Spinal cord (tissue), 10 donors: ENCODE measurements at places on chromosomes 4 and X. TPM values are rescaled to one million over a fixed set of nuclear protein-coding genes. Genes with fewer than 3 reads are reported as not detected.

The PNMA5 gene
- 1.5 TPM for total RNA-seq

The PSMD10 gene
- total RNA-seq, result 82.4 TPM

The DDX60 gene
- 28.0 TPM for total RNA-seq

The HSFX4 gene
- total RNA-seq, result not detected

The SYTL5 gene
- total RNA-seq, result 11.9 TPM

The ADAMTS3 gene
- total RNA-seq, result 5.8 TPM

DNA sequence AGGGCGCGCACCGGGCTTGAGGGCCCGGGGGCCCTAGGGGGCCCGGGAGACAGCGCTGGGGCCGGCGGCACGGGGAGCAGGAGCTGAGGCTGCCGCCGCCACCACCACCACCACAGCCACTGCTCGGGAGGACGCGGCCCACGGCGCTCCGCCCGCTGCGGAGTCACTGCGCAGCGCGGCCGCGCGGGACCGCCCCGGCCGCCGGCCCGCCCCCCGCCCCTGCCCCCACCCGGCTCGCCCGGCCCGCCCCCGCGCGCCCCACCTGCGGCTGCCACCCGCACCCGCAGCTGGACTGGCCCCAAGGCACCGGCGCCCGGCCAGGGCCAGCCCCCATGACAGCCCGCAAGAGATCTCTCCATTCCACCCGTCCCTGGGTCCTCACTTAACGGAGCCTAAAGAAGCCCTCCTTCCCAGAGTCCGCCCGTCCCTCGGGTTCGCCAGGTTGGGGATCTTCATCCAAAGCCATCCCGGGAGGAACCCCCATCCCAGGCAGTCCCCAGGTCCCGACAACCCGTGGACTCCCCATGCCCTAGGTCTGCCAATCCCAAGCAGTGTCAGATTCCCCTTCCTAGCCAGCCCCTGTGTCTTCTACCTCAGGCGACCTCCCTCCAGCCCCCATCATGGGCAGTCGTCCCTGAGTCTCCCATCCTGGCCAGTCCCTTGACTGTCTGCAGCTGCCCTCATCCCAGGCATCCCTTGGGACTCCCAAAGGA is 40.0 kb upstream of the IQSEC2 start:
- H3K27me3 ChIP-seq, result peaks cover 79% of the 10 kb centered on the region
- H3K4me3 ChIP-seq, result no peak overlapping the region
- H3K4me1 ChIP-seq, result peaks cover 48% of the 10 kb centered on the region
- DNase-seq, result no peak
- no peak overlapping the region for H3K27ac ChIP-seq

DNA sequence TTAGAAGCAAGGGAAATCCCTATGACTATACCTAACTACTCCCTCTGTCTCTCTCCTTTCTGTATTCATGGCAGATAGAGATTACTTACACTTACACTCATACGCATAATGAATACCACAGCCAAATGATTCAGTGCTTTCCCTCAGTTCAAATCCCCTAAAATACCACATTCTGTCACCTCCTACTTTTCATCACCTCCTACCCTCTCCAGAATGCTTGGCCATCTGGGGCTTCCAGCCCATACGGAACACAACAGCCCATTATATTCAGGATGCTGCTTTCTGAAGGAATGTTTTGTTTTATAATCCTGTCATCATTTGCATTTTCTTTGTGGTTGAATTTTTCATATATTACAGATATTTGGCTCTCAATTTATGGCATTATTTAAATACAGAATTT is 361.6 kb downstream of the GRIA2 start:
- no peak overlapping the region for H3K4me3 ChIP-seq
- H3K27me3 ChIP-seq, result no peaks in the 10 kb centered on the region
- no peaks in the 10 kb centered on the region for H3K4me1 ChIP-seq
- H3K27ac ChIP-seq, result no peak overlapping the region

GRCh38 chrX:150405576-150405975 is 42.5 kb downstream of the MAMLD1 start:
- no peaks in the 10 kb centered on the region for H3K27me3 ChIP-seq
- no peak overlapping the region for H3K27ac ChIP-seq
- H3K4me1 ChIP-seq, result no peaks in the 10 kb centered on the region
- no peak for DNase-seq

DNA sequence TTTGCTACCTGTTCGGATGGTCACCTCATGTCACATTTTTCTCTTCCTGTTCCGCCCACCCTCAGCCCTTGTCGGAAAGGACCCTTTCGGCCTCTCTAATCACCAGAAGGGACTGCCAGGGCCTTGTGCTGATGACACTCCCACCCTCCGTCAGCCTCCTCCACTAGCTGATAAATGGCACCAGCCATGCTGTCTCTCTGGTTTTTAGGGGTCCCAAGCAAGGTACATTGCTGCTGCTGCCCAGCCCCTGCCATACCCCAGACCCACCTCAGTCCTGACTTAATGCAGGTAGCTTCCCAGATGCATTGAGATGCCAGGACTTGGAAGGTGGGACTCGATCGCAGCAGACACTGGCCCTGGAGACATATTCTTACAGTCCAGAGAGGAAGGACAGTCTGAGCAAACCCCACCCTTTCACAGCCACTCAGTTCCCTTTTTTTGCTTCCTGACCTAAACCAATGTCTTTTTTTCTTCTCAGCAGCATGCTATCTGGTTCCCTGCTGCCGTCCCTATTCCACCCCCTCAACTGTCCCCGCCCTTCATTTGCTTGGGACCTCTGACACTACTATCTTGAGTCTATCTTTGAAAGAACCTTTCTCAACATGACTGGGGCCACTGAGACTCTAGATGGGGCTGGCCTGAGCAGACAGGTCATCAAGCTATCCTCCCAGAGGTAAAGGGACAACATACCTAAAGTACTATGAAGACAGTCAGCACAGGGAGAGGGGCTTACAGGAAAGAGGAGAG is at the start of gene BTK:
Gene BTK (minus strand): TSS at position 397 of the 747 bp plus-strand sequence. CDS start 10,907 bp downstream, outside the sequence.
- no peak within 1 kb of the TSS for H3K27ac ChIP-seq
- H3K36me3 ChIP-seq, result no peaks in the 10 kb centered on the region
- no peak within 1 kb of the TSS for H3K4me3 ChIP-seq
- peaks cover 3% of the 10 kb centered on the region for H3K4me1 ChIP-seq

GRCh38 chr4:82652062-82652461 is 90.3 kb upstream of the TMEM150C start:
- H3K27me3 ChIP-seq, result no peaks in the 10 kb centered on the region
- peaks cover 9% of the 10 kb centered on the region for H3K36me3 ChIP-seq
- H3K4me3 ChIP-seq, result no peak overlapping the region
- H3K4me1 ChIP-seq, result no peaks in the 10 kb centered on the region

GRCh38 chr4:180900781-180901180 is 1342.4 kb upstream of the TENM3 start:
- no peak overlapping the region for H3K27ac ChIP-seq
- DNase-seq, result no peak
- H3K36me3 ChIP-seq, result no peaks in the 10 kb centered on the region
- H3K27me3 ChIP-seq, result no peaks in the 10 kb centered on the region
- H3K4me1 ChIP-seq, result no peaks in the 10 kb centered on the region

- peaks cover 4% of the 10 kb centered on the region for H3K36me3 ChIP-seq
- H3K4me3 ChIP-seq, result no peak overlapping the region
- H3K27ac ChIP-seq, result no peak overlapping the region
These were observed 213.5 kb downstream of the CBR4 start for GRCh38 chr4:168796362-168797106.

DNA sequence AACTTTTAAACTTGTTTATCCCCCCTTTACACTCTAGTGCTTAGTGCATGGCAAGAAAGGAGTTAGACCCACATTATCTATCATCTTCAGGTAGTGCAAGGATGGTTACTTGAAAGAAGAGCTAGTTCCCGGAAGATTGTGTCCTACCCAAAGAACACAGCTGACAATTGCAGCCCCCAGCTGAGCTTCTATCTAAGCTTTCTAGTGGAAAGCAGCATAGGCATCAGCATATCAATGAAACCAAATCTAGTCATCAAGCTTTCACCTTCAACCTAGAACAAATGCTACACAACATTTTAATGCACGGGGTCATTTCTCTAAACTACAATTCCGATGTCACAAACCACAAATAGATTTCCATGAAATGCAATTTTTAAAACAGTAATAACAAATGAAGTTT is 88.9 kb upstream of the TFDP3 start:
- H3K4me3 ChIP-seq, result no peak overlapping the region
- peak overlapping the region; percentile 34 for H3K27ac ChIP-seq
- peaks cover 21% of the 10 kb centered on the region for H3K27me3 ChIP-seq
- DNase-seq, result no peak
- peaks cover 10% of the 10 kb centered on the region for H3K4me1 ChIP-seq

- no peak for DNase-seq
- no peaks in the 10 kb centered on the region for H3K36me3 ChIP-seq
- no peaks in the 10 kb centered on the region for H3K4me1 ChIP-seq
- no peaks in the 10 kb centered on the region for H3K27me3 ChIP-seq
- H3K4me3 ChIP-seq, result no peak overlapping the region
These were observed 492.9 kb downstream of the PCDH18 start for GRCh38 chr4:137039370-137039769.

DNA sequence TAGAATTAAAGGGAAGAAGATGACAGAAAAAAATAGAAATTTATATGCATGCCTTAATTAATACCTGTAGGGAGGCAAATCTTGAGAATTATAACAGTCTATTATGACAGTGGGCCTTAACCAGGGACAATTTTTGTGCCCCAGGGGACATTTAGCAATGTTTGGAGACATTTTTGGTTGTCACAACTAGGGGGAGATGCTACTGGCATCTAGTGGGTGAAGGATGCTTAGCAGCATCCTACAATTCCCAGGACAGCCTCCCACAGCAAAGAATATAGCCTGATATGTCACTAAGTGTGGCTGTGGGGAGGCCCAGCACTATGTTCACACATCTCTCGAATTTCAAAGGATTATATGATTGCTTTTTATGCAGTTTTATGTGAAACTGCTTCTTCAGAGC is 10.5 kb downstream of the GPR82 start:
- H3K27me3 ChIP-seq, result peaks cover 8% of the 10 kb centered on the region
- H3K4me1 ChIP-seq, result no peaks in the 10 kb centered on the region
- H3K27ac ChIP-seq, result no peak overlapping the region
- no peak overlapping the region for H3K4me3 ChIP-seq
- no peaks in the 10 kb centered on the region for H3K36me3 ChIP-seq

DNA sequence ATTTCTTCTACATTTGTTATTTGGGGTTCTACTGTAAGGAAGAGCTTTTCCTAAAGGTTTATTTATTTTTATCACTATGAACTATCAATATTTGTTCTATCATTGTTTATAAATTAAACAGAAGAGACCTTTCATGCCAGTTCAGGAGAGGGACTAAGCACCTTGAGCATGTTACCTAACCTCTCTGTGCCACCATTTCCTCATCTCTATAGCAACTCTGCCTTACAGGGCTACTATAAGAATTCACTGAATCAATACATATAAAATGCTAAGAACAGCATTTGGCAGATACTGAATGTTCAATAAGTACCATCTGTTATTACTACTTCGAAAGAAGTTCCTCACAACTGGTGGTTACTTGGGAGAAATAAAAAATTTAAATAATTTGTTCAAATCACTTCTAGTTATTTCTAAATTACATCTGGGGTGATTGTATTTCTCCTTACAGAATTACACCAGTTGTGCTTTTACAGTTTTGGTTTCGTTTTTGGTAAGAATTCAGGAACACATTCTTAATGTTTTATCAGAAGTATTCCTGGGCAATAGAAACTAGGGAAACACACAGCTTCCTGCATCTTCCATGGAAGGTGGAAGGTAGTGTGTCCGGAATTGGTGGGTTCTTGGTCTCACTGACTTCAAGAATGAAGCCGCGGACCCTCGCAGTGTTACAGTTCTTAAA is 32.9 kb downstream of the EREG start:
- no peak for DNase-seq
- H3K27ac ChIP-seq, result no peak overlapping the region
- H3K27me3 ChIP-seq, result no peaks in the 10 kb centered on the region

- DNase-seq, result no peak
- no peaks in the 10 kb centered on the region for H3K4me1 ChIP-seq
- H3K36me3 ChIP-seq, result no peaks in the 10 kb centered on the region
- no peak overlapping the region for H3K27ac ChIP-seq
- H3K27me3 ChIP-seq, result no peaks in the 10 kb centered on the region
These were observed 28.1 kb downstream of the SLC16A2 start for GRCh38 chrX:74449322-74449936.

DNA sequence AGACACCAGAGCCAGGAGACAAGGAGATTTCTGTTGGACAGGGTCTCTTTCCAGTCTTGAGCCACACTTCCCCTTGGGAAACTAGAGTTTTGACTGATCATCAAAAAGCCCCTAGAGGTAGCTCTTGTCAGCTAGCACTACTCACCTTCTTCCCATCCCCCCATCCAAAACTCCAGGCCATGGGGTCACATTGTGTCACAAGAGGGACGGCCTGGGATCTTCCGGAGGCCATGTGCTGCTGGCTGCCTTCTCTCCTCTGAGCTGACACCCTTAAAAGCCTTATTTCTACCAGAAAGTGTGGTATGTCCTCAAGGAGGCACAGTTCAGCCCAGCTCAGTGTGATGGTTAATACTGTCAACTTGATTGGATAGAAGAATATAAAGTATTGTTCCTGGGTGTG is 7.8 kb downstream of the PNMA3 start:
- no peaks in the 10 kb centered on the region for H3K27me3 ChIP-seq
- no peak for DNase-seq
- peaks cover 5% of the 10 kb centered on the region for H3K4me1 ChIP-seq
- H3K4me3 ChIP-seq, result no peak overlapping the region
- H3K27ac ChIP-seq, result no peak overlapping the region
- H3K36me3 ChIP-seq, result peaks cover 14% of the 10 kb centered on the region

- H3K27me3 ChIP-seq, result no peaks in the 10 kb centered on the region
- H3K4me3 ChIP-seq, result no peak overlapping the region
- H3K4me1 ChIP-seq, result no peaks in the 10 kb centered on the region
- H3K36me3 ChIP-seq, result no peaks in the 10 kb centered on the region
- H3K27ac ChIP-seq, result peak overlapping the region; percentile 44
- DNase-seq, result no peak
These were observed 411.4 kb downstream of the IL1RAPL1 start for GRCh38 chrX:28998609-28999135.

DNA sequence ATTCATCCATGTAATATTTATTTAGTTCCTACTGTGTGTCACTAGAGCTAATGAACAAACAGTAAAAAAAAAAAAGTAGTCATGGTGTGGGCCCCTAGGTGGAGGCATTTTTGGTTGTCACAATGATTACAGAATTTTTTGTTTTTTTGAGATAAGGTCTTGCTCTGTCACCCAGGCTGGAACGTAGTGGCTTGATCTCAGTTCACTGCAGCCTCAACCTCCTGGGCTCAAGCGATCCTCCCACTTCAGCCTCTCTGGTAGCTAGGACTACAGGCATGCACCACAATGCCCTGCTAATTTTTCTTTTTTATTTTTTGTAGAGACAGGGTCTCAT is 22.0 kb downstream of the DNAAF6 start:
- H3K4me1 ChIP-seq, result no peaks in the 10 kb centered on the region
- H3K4me3 ChIP-seq, result no peak overlapping the region
- H3K36me3 ChIP-seq, result no peaks in the 10 kb centered on the region
- no peak overlapping the region for H3K27ac ChIP-seq
- no peak for DNase-seq

DNA sequence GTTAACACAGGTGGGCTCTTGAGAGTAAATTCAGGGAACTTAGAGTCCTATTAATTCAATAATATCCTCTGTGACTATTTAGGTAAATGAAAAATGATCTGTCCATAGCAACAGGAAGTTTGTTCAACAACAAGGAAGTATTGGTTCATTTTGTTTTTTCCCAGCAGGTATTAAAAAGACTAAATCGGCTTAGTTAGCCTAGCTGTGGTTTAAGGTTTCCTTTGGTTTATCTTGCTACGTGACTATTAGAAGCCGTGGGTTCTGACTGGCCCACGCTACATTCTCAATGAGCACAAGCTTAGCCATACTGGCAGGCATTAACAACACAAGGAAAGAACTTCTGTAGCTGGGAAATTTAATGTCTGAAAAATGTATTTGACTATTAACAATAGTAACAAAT is 168.8 kb upstream of the HS3ST1 start:
- DNase-seq, result no peak
- H3K27ac ChIP-seq, result no peak overlapping the region
- no peaks in the 10 kb centered on the region for H3K36me3 ChIP-seq
- no peaks in the 10 kb centered on the region for H3K27me3 ChIP-seq

- no peaks in the 10 kb centered on the region for H3K27me3 ChIP-seq
- DNase-seq, result no peak
- no peaks in the 10 kb centered on the region for H3K36me3 ChIP-seq
These were observed 583.9 kb downstream of the NLGN4X start for GRCh38 chrX:5644776-5645175.
